Prostate gland (tissue), 2 donors: ENCODE measurements at places on chromosomes 3 and 15.

- DNase-seq = no peak
Observed at GRCh38 chr15:50824514-50824913, 59.0 kb upstream of the SPPL2A start.

GRCh38 chr15:38205526-38206272 lies 46.9 kb upstream of the SPRED1 start:
- no peak for DNase-seq

DNA sequence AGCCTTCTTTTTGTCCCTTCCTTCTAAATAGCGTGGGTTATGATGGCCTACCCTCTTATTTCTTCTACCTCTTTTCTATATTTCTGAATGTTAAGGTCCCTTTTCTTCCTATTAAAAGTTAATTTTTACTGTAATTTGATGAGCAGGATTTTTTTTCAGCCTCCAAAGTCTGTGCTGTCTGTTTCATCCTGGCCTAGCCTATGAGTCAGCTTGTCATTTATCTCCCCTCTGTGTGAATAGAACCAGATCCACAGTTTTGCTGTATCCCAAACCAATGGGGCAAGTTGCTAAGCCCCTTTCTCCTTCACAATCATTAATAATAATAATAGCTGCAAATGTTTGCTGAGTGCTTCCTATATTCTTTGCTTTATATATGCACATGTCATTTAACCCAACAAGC lies 18.1 kb upstream of the C3orf38 start:
- no peak for DNase-seq

GRCh38 chr3:35679409-35680080 lies 40.2 kb downstream of the ARPP21 start:
- DNase-seq = no peak

DNA sequence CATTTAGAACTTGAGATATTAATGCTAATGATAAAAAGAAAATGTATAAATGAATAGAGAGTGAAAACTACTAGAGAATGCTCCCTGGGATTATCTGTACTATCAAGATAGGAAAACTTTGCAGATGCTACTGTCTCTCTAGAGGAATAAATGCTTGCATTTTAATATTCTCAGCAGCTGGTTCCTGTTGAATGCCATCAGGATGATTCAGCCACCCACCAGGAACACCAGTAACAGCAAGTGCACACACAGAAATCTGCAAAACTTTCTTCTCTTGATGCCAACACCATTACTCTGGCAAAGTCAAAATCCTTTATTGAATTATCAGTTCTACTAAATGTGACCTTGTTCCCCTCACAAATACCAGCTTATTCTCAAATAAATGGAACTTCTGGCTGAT lies 148.4 kb downstream of the TIGIT start:
- no peak for DNase-seq
